Caco-2 (cell line): ENCODE measurements at places on chromosomes 1 and 21. TPM values are rescaled to one million over a fixed set of nuclear protein-coding genes. Genes with fewer than 3 reads are reported as not detected.

TCP10L gene
- 0.19 TPM in 1 of 2 replicates, not detected in the other for total RNA-seq

SPATA45 gene
- total RNA-seq: not detected in 2 replicates

DMRTA2 gene
- 3.1 and 3.4 TPM in 2 replicates for total RNA-seq

RXFP4 gene
- total RNA-seq: not detected in 2 replicates

SLAMF8 gene
- not detected in 2 replicates for total RNA-seq

NBPF11 gene
- total RNA-seq: 12.8 and 13.0 TPM in 2 replicates

ILF2 gene
- 287 and 289 TPM in 2 replicates for total RNA-seq

IVL gene
- total RNA-seq: not detected in 2 replicates

NID1 gene
- total RNA-seq: 43.7 and 48.5 TPM in 2 replicates

PRRX1 gene
- not detected in 2 replicates for total RNA-seq

OR6N1 gene
- total RNA-seq: not detected in 2 replicates

TRAF3IP3 gene
- not detected in 2 replicates for total RNA-seq

FMO5 gene
- total RNA-seq: 1.9 and 2.0 TPM in 2 replicates

ARMH1 gene
- 0.37 TPM in 1 of 2 replicates, not detected in the other for total RNA-seq

DYRK3 gene
- total RNA-seq: 0.16 TPM in 1 of 2 replicates, not detected in the other

TAS1R1 gene
- total RNA-seq: not detected in 2 replicates

BMP8A gene
- total RNA-seq: 3.2 and 3.6 TPM in 2 replicates

KCTD3 gene
- total RNA-seq: 49.4 and 50.7 TPM in 2 replicates

CAMK1G gene
- not detected in 2 replicates for total RNA-seq

RHD gene
- total RNA-seq: not detected in 2 replicates

CFHR1 gene
- not detected in 2 replicates for total RNA-seq

ACTA1 gene
- 5.1 and 9.5 TPM in 2 replicates for total RNA-seq

EDARADD gene
- 14.4 and 15.6 TPM in 2 replicates for total RNA-seq

SH3GLB1 gene
- 48.7 and 50.6 TPM in 2 replicates for total RNA-seq

SPRR2A gene
- not detected in 2 replicates for total RNA-seq

RNF207 gene
- total RNA-seq: 26.1 and 27.4 TPM in 2 replicates

CRB1 gene
- total RNA-seq: not detected in 2 replicates
